ENCODE measurements at places on chromosomes 1 and 21.
A peak's percentile ranks its signal among the peaks of the same experiment; 100 is the strongest.

GRCh38 chr1:31663622-31664452 is 19.2 kb upstream of the PEF1 start:
- peak; percentile 64 for DNase-seq

DNA sequence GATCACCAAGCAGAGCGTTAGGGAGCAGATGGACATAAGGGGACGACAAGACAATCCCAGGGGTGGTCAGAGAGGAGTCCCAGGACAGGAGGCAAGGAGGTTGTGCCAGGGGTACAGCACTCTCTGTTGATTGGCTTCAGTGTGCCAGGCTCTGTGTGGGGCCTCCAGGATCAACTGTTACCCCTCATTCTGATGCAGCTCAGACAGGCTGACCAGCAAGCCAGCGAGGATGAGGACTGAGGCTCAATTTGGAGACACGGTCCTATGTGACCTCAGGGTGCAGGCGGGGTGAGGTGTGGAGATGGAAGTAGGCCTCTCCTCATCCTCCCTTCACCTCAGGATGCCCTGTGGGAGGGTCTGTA is 4.0 kb downstream of the HYI start:
- no peak for DNase-seq

DNA sequence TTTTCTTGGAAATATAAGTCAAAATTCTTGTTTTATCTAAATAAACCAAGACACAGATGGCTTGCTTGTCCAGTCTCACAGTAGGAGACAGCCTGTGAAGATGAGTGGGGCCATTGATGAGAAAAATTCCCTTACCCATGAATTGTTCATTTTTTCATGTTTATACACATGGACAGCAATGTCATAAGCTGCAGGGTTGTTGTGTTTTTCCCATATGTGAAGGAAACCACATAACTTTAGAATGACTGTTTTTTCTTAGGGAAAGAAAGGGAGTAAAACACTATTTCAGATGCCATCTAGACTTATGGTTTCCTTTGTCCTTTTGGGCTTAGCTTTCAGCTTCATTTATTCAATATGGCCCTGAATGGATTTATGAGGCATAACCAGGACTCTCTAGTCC is 622.5 kb upstream of the NR5A2 start:
- peak; percentile 42 for DNase-seq

GRCh38 chr21:14245711-14246110 is 29.8 kb downstream of the RBM11 start:
- DNase-seq, result no peak

DNA sequence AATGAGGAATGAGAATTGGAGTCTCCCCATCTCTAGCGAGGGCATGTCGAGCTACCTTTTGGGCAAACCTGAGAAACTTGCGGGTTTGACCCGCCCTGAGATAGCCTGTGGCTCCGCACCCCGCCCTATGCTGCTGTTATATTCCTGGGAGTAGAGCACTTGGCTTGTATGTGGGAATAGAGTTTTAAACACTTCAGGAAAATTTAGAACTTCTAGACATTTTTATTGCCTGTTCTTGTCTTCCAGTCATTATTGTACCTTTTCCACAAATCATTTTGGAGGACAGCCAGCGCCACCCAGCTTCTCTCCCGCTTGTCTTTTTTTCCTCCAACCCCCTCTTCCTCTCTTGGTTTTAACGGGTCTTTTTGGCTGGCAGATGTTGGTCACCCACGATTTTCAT is 738 bp downstream of the GNPAT start:
- peak; percentile 37 for DNase-seq

DNA sequence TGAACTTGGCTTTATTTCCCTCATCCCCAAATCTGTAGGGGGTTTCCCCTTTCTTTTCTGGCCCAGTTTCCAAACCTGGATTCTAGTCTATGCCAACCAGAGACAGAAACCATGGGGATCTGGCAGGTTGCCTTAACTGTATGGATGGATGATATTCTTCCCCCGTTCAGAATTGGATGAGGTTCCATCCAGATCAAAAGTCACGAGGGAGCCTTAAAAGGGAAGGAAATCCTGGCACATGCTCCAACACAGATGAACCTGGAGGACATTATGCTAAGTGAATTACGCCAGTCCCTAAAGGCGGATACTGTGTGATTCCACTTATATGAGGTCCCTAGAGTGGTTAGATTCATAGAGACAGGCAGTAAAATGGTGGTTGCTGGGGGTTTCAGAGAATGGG is 124.4 kb downstream of the HUNK start:
- DNase-seq, result no peak

DNA sequence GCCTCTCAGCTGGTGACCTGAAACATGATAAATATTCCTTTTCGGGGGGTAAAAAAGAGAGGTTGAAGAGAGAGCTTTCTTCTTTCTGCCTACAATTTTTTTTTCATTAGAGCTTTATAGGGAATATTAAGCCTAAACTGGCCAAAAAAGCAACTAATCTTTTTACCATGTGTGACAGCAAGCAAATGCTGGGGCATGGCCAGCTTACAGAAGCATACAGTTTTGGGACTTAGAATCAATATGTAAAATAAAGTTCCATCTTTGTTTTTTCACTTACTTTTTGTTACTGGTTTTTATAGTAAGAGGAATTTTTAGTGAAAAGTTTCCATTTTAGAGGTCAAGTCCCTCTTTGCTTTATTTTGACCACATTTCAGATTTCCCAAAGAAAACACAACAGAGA is 301.2 kb upstream of the DEPDC1 start:
- DNase-seq, result no peak
